ENCODE measurements at places on chromosomes 16 and 17.

- DNase-seq, result no peak
These were observed 12.8 kb downstream of the CDK3 start for GRCh38 chr17:76013377-76013932.

DNA sequence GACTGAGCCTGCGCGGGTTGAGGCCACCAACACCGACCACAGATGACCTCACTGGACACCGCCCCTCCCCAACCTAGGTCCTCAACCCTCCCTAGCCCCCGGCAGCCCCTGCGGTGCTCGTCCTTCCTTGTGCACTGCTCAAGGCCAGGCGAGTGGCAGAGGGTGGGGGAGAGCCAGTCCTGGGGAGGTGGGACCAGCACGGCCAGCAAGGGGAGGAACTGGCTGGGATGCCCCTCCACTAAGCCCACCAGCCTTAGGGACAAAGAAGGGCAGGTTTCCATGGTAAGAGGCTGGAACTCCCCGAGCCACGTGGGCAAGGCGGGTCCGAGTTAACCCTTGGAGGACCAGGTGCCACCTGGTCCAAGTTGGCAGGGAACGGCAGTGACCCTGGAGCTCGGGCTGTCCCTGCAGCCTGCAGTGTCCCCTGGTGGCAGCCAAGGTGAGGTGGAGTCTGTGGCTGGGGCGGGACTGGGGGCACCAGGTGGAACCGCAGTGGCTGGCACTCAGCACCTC lies 9.2 kb downstream of the FSCN2 start:
- peak; percentile 88 for DNase-seq

GRCh38 chr17:73203788-73204479 lies 11.1 kb downstream of the COG1 start:
- no peak for DNase-seq

DNA sequence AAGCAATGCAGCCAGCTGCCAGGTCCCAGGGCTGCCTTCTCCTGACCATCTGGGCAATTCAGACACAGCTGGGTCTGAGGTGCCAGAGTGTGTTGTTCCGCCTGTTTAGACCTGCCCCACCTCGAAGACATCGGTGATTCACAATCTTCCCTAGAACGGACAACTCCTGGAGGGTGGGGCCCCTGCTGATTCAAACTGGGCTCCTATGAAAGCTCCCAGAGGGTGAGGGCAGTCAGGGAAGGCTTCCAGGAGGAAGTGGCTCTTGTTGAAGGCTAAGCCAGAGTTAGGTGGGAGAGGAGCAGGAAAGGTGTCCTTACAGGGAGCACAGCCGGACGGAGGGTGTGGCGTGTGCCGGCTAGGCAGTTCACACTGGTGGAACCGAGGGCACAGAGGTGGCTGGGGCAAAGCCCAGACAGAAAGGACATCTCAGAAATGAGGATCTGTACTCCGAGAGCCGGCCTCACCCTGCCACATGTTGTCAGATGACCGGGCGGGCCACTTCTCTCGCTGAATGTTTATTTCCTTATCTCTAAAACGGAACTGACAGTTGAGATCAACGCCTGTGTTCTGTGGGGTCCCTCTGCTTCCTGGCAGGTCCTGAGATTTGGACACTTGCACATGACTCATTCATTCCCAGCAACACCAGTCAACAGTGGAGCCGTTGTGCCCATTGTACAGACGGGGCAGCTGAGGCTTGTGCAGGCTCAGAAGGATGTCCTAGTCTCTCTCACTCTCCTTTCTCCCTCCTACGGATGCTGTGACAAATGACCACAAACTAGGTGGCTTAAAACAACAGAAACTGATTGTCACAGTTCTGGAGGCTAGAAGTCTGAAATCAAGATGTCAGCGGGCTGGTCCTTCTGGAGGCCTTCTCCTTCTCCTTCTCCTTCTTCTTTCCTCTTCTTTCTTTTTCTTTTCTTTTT lies 26.9 kb upstream of the LITAF start:
- DNase-seq, result no peak

DNA sequence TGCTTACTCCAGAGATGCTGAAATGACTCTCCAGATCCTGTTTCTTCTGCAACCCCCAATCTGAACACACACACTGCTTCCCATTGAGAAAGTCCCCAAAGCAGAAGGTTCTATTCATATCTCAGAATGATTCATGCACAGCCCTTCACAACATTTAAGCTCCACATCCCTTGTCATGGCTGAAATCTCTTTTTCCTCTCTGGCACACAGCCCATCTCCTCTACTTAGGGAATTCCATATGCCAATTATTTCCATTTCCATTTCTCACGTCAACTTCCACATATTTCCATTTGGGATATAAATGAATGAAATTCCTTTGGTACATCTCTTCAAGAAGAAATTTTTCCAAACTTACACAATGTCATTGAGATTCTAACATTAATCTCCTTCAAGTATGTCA lies 119.6 kb downstream of the CDH11 start:
- no peak for DNase-seq

DNA sequence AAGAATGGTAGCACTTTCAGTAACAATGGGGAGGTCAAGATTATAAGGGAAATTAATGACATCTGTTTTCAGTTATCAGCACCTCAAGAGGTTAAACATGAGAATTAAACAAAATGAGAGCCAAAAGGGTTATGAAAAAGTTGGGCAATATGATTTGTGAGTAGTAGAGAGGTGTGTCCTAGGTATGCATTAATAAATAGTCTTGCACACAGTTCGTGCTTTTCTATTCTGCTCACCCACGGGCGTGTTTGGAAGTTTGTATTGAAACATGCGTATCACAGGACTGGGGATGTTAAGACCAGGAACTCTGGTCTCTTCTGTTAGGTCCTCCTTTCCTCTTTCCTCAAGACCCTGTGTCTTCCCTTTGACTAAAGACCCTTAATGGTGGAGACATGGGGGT lies 6.0 kb downstream of the BPTF start:
- DNase-seq, result no peak

DNA sequence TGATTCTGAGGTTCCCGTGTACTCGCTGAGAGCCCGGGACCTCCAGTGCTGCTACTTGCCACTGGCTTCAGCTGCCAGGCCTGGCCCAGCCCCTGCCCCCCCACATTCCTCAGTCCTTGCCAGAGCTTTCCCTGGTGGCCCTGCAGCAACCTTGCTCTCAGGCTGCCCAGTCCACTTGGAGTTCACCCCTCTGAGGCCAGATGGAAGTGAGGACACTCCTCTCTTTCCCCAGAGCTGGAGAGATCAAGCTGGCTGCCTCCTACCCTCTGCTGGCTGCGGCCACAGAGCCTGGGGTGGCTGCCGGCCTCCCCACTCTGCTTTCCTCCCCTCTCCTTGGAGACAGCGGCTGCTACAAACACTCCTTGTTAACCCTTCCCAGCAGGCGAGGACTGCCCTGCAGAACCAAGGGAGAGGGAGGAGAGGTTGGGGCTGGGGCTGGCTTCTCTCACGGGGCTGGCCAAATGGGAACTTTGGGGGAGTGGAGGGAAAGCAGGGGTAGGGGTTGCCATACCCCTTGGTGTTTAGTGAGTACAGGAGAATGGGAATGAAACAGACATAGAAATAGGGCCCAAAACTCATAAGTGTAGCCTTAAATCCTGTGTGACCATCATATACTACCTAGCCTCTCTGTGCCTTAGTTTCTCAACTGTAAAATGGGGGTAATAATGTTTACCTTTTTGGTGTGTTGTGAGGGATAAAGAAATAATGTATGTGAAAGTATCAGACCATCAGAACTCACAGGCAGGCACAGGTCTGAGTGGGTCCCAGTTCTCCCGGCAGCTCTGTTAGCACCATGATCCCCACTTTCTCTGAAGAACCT lies at the start of gene GAS2L2:
GAS2L2 (minus strand) TSS at position 295 of the 820 bp plus-strand sequence. CDS start 389 bp downstream, outside the sequence.
- no peak for DNase-seq

DNA sequence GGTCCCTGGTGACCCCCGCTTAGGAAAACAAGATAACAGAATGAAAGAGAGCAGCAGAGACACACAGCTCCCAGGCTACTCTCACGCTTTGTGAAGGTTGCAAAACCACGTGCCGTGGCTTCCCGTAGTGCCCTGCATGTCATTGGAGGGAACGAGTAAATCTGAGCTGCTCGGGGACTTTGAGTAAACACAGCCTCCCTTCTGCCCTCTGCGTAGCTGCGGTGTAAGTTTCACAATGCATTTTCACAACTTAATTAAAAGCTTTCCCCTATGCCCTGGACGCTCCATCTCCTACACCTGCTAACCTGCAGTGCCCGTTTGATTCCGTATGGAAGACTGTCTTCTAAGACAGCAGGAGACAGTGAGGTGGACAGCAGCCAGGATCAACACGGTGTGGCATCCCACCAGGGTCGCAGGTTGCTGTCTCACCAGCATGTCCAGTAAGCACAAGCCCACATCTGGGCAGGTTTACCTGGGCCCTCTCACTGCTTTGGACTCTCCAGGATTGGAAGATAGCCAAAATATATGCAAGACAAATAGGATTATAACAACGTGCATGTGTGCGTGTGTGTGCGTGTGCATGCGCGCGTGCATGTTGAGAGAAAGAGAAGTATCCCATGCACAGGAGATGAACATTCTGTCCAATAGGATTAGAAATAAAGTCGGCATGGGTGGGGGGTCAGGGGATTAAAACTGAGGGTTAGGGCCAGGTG lies 116.4 kb upstream of the RCVRN start:
- no peak for DNase-seq

GRCh38 chr16:18938986-18939385 lies 12.8 kb upstream of the SMG1 start:
- no peak for DNase-seq

Measured in RPMI8226 (cell line).